ENCODE measurements at places on chromosomes 3 and 15. TPM values are rescaled to one million over a fixed set of nuclear protein-coding genes. Genes with fewer than 3 reads are reported as not detected.

TLR9 gene
- total RNA-seq, result not detected

P2RY12 gene
- total RNA-seq, result not detected

FOXB1 gene
- 0.09 TPM for total RNA-seq

ZNF662 gene
- total RNA-seq, result not detected

KATNBL1 gene
- total RNA-seq, result 40.9 TPM

MAP2K5 gene
- total RNA-seq, result 7.4 TPM

DNA sequence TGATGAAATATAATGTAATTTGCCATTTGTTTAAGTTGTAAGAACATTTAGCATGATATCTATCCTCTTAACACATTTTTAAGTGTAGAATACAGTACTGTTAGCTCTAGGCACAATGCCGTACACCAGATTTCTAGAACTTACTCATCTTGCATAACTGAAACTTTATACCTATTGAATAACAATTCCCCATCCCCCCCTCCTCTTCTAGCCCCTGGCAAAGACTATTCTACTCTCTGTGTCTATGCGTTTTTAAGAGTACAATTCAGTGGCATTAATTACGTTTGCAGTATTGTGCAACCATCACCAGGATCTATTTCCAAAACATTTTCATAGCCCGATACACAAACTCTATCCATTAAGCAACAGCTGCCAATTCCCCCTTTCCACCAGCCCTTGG, 261.7 kb downstream of the PLOD2 start:
- DNase-seq, result no peak

- DNase-seq, result peak; percentile 28
Measured at GRCh38 chr15:98548139-98548971, 100.0 kb upstream of the IGF1R start.

DNA sequence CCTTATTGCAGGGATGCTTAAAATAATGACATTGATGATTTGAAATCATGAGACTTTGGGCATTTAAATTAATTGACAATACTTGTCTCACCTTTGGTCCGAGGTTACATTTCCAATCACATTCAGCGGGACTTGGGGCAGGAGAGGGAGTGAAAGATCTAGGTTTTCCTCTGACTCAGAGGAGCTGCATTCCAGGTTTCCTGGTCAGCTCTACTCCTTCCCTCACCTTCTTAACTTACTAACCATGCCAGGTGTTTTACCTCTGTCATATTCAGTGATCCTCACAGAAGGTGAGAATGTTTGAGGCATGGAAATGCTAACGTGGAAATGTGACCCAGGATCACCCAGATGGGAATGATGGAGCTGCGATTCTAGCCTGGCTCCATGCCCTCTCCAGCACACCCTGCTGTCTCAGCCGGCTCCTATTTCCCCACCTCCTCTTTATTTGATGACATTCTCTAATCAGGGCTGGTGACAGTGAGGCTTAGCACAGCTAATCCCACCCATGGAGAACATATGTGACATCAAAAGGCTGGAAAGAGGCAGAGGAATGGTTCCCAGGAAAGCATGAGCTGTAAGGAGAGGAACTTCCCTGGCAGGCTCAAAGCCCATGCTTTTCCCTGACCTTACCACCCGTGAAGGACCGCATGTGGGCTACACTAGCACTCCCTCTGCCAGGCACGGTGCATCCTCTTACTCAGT, 38.7 kb downstream of the THSD4 start:
- no peak for DNase-seq

DNA sequence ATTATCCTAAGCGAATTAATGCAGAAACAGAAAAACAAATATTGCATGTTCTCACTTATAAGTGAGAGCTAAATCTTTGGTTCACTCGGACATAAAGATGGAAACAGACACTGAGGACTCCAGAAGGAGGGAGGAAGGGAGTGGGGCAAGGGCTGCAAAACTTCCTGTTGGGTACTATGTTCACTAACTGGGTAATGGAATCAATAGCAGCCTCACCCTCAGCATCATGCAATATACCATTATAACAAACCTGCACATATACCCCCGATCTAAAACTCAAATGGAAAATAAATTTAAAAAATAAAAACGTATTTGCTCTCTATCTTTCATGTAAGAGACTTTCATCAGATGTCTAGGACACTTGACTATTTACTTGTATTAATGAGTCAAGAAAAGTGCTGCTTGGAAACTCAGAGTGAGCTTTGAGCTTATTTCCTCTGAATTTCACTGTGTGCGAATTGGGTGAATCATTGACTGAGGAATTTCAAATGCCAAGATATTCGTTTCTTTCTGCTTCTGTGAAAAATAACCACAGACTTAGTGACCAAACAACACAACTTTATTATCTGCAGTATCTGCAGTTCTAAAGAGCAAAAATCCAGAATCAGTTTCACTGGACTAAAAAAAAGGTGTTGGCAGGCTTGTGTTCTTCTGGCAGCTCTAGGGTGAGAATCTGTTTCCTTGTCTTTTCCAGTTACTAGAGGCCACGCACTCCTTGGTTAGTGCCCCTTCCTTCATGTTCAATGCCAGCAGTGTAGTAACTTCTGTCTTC, 18.4 kb downstream of the TM4SF18 start:
- DNase-seq, result no peak

DNA sequence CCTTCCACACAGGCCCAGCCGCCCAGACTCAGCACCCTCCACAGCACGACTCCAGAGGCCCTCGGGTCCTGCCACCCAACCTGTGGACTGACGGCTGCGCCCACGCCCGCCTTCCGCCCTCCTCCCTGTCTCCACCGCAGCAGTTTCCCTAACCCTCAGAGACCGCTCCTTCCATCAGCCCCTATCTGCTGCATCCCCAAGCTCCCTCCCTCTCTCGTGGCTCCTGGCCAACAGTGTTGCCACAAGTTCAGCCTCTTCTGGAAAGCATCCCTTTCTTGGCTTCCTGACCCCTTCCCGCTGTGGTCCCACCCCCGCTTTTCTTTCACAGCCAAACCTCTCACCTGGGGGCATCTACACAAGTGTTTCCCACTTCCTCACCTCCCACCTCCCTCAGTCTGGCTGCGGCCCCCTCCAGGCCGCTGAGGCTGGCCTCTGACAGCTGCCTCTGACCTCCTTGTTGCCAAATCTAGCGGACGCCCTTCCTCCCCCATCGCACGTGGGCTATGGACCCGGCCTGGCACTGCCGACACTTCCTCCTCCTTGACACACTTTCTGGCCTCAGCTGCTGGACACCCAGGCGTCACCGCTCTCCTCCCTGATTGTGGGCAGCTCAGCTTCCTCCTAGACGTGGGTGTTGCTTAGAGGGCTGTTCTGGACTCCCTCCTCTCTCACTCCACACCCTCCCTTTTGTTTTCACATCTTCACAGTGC, 168.8 kb upstream of the TLE3 start:
- no peak for DNase-seq

GRCh38 chr3:58214484-58215316, 3.9 kb upstream of the DNASE1L3 start:
- DNase-seq, result no peak

- DNase-seq, result no peak
Measured at GRCh38 chr3:112709911-112710310, 69.0 kb upstream of the CCDC80 start.

- no peak for DNase-seq
Measured at GRCh38 chr3:5840056-5840455, 652.5 kb downstream of the EDEM1 start.

DNA sequence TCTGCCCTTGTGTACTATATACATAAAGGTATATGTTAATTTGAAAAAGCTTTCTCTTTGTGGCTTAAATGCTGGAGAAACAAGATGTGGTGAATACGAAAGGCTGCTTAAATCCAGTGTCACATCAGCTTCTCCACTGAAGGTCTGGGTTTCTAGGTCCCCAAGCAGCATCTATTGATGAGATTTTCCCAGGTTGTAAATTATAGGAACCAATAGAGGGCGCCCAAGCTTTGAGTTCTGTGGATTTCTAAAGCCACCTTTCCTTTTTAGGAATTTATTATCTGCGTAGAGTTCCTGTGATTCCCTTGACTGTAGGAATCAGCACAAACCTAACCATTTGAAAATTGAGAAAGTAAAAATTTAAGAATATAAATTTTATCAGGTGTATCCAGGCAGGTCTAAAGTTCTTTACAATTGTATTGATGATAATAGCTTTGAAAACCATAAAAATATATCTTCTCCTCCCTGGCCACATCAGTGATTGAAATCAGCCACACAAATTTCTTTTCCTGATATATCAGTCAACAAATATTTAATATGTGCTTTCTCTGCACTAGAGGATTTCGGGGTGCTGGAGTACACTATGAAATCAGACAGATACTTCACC, 88.3 kb upstream of the ADAMTSL3 start:
- peak; percentile 23 for DNase-seq

DNA sequence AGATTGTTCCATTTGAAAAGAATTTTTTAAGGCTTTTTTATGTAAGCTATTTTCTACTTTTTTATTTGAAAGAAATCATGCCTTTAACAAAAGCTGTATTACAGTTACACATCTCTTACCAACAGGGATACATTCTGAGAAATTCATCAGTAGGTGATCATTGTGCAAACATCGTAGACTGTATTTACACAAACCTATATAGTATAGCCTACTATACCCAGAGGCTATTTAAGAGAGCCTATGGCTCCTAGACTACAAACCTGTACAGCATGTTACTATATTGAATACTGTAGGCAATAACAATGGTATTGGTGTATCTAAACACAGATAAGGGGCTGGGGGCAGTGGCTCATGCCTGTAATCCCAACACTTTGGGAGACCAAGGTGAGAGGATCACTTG, 43.1 kb downstream of the PEAK1 start:
- DNase-seq, result no peak

DNA sequence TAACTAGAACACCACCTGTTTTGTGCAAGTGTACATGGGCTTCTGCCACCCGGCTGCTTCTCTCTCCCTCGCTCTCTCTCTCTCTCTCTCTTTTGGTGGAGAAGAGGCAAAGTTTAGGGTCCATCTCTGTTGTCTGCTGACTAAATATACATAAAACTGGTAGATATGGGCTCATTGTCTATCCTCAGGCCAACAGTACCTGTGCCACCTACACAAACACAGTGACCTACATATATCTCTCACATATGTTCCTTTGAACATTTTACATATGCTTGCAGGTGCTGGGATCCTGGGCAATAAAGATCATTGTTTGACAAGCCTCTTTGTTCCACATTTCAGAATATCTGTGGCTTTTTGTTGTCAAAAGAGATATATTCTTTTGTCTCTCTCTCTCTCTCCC, 256.3 kb upstream of the KCNH8 start:
- DNase-seq, result no peak

DNA sequence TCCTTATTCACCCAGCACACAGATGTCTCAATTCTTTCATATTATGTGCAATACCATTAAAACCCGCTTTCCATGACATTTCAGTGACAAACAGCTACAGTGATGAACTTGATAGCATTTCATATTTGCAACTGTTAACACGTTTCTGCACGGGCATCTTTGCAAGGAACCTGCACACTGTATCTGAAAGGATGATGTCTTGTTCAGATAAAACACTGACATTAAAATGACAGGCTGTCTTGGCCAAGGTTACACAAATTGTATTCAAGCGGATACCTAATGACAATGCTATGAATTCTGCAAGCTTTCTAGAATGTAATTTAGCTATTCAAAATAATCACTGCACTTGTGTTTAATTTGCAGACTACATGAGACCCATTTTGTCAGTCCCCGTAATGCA, 529.2 kb downstream of the FOXP1 start:
- no peak for DNase-seq

DNA sequence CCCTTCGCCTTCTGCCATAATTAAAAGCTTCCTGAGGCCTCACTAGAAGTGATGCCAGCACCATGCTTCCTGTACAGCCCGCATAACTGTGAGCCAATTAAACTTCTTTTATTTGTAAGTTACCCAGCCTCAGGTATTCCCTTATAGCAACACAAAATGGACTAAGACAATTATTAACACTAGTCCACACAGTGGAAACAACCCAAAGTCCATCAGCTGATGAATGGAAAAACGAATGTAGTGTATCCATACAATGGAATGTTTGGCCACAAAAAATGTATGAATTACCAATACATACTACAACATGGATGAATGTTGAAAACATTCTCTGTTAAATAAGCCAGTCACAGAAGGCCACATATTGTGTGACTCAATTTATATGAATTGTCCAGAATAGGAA, 22.5 kb upstream of the CTXND1 start:
- no peak for DNase-seq

- no peak for DNase-seq
Measured at GRCh38 chr3:181683563-181683962, 28.2 kb upstream of the SOX2 start.

DNA sequence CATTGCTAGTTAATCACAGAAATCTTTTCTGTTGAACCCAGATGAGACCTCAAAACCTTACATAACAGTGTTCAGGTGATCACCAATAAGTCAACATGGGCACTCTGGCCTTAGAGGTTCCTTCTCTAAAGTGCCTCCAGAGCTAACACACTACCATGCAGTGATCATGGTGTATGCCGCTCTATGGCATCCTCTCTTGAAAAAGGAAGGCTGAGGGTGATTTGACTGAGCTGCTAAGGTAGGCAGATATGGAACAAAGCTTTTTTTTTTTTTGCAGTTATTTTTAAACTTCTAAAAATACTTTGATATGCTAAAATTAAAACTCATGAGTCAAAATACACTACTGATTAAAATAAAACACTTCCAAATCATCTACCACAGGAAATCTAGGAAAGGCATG, 46.0 kb downstream of the IGF2BP2 start:
- DNase-seq, result no peak

- no peak for DNase-seq
Measured at GRCh38 chr3:169931747-169932520, 20.6 kb downstream of the SAMD7 start.

DNA sequence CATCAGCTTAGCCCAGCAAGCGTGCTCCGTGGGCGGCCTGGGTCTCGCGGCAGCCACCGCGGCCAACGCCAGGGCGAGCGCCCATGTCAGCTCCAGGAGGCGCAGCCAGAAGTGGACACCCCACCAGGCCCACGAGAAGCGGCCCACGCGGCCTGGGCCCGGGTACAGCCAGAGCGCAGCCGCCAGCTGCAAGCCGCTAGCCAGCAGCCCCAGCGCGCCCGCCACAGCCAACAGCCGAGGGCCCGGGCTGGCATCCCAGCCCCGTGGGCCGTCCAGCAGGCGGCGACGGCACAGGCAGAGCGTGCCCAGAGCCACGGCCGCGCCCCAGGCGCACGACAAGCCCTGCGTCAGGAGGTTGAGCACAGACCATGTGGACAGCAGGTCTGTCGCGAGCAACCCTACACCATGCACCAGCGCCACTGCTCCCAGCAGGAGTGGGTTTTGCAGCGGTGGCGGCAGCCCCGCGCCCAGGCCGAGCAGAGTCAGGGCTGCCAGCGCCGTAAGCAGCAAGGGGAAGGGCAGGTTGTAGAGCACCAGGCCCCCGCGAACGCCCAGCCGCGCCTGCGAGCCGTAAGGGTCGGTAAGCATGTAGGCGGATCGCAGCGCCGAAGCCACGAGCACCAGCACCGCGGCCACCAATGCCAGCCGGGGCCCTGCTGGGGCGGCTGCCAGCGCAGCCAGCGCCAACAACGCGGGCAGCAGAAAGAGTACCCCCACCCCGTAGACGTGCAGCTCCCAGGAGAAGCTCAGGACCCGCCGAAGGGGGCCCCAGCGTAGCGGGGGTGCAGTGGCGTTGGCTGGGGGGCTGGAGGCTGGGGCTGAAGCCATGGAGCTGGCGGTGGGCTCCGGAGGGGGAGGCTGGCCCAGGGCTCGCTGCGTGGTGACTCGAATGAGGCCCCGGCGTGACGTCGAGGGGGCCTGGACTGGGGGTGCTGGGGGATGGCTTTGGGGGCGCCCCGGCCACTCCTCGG, 4.9 kb downstream of the PRRT3 start:
- peak; percentile 68 for DNase-seq

GRCh38 chr3:136932978-136933772, 24.6 kb upstream of the IL20RB start:
- no peak for DNase-seq

GRCh38 chr3:135020181-135020580, 225.1 kb downstream of the EPHB1 start:
- DNase-seq, result no peak

Data from NCI-H460 (cell line).